ENCODE measurements at places on chromosomes 1 and 21.

DNA sequence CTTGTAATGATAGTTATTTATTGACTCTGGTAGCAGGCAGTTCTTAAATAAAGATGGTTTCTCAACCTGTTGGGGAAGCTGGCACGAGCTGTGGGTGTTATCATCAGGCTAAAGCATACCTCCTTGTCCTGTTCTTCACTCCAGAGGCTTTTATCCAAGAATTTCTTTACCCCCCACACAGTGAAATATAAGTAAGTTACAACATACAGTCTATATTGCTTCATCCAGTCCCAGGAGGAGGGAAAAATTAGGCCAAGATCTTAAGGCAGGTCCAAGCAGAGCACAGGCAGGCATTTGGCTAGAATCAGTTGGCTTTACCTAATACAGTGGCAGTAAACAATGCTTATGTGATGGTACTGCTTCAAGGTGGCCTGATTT lies 6.3 kb downstream of the TMEM81 start:
- DNase-seq = no peak

GRCh38 chr1:50562106-50562505 lies 138.9 kb upstream of the DMRTA2 start:
- peak; percentile 45 for DNase-seq

- DNase-seq = peak; percentile 9
Observed at GRCh38 chr1:205076245-205076761, 8.0 kb downstream of the TMEM81 start.

DNA sequence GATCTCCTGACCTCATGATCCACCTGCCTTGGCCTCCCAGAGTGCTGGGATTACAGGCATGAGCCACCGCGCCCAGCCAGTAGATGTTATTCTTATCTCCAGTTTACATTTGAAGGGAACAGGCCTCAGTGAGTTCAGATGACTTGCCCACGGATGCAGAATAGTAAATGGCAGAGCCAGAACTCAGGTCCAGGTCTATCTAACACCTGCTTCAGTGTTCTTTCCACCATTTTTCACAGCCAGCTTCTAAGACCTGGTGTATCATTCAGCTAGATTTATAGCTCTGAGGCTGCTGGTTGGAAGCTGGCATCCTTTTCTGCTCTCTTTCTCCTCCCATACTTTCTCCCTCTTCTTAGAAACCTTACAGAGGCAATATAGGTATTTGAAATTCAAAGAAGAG lies 10.8 kb downstream of the FABP3 start:
- DNase-seq = no peak

DNA sequence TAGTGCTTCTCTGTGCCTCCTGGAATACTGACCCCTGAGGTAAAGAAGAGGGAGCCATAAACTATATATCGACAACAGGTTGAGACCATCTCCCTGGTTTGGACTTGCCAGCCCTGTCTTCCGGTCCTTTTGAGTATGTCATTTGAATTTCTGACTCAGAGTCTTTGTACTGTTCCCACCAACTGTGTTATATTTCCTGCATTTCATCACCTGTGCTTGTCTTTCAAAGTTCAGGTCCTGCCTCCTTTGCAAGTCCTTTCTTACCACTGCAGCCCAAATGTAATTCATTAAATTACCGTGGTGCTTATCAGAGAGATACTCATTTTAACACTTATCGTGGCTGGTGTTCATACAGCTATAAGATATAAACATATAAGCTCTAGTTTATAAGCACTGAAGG lies 10.7 kb downstream of the AK5 start:
- no peak for DNase-seq

- peak; percentile 51 for DNase-seq
Observed at GRCh38 chr1:174114788-174115448, 44.4 kb upstream of the RABGAP1L start.

DNA sequence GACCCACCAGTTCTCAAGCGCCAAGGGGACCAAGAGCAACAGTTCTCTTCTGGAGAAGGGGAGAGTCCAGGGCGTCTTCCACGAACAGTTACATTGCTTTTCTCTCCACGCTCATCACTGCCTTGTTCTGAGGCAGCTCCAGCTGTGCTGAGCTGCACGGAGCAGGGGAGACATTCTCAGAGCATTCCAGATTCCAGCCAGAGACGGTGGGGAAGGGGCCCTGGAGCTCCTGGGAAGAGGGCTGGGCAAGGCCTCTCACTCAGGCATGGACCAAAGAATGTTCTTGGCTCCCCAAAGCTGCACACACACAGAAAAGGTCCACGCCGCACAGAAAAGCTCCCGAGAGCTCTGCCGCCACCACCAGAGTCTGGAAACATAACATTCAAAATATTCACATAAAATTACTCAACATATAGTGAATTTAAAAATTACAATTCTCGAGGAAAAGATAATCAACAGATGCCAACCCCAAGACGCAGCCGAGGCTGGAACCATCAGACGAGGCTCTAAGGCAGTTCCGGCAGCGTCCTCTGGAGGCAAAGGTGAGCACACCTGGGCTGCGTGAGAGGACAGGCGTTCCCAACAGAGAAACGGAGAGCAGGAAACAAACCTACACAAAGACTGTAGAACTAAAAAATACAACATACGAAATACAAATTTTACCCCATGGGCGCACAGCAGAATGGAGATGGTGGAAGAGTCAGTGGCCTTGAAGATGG lies 40.5 kb downstream of the UBE2G2 start:
- no peak for DNase-seq

- DNase-seq = no peak
Observed at GRCh38 chr1:229420765-229421164, 13.1 kb downstream of the ACTA1 start.

GRCh38 chr1:47621977-47622376 lies 184.1 kb downstream of the FOXD2 start:
- no peak for DNase-seq

DNA sequence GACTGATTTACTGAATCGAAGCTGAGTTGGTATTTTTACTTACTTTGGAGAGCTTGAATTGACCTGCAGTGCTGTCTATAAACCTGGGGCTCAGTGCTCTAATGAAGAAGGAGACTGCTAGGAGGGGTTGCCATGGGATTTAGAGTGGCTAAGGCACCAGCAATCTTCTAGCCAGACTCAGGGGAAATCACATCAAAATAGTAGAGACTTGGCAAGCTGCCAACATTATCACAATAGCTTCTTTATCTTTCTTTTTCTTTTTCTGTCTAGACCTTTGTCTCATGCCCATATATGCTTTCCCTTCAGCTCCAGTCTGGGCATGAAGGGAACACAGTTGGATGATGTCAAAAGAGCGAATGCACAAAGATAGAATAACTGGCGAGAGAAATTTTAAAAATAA lies 301.1 kb upstream of the DPYD start:
- DNase-seq = no peak
